ENCODE measurements at places on chromosomes 3 and 15.

DNA sequence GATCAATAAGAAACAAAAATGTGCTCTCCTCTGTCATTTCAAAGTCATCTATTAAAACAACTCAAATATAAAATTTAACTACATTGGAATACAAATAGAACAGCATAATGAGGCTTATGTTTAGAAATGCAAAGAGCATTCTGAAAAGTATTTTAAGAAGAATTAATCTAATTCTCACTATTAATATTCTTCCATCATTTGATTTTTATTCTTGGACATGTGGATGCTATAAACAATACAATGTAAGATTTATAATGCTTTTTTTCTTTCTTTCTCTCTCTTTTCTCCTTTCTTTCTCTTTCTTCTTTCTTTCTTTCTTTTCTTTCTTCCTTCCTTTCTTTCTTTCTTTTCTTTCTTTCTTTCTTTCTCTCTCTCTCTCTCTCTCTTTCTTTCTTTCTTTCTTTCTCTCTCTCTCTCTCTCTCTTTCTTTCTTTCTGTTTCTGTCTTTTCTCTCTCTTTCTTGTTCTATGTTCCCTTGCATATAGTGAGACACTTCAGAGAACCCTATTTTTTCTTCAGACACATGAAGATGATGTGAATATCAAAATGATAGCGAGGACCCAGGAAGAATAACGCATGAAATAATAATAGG is 32.6 kb upstream of the MEIS2 start:
- no peak for DNase-seq

GRCh38 chr15:99925661-99926461 is 192.6 kb upstream of the LYSMD4 start:
- DNase-seq = no peak

GRCh38 chr3:14440168-14440518 is 37.7 kb downstream of the SLC6A6 start:
- DNase-seq = no peak

GRCh38 chr15:65421360-65422215 is 1.2 kb downstream of the IGDCC4 start:
- no peak for DNase-seq
